ENCODE measurements at places on chromosomes 5 and 9.

DNA sequence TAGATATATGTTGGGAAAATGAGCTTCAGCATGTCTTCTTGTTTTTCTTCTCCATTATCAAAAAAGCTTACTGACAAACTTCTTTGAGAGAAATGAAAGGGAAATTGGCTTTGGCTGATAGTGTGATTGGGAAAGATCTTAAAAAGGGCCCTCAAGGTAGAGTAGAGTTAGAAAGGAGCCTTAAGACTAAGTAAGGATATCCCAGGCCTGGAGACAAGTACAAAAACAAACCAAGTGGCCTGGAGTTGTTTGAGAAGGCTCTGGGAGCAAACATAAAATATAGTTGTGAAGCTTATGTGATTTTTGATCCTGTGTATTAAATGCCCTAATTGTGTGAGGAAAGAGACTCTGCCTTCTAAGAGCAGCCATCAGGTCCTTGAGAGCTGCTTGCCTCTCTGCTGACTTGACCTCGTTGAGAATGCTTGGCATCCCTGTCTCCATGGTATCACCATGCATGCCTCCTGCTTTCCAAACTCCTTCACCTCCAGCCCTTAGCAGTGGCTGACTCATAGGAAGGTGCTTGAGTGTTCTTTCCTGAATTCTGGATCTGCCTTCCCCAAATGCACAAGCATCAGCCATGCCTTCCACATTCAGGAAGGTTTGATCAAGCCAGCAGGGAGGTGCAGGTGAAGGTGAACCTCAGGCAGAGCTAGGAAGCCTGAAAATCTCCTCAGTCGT is 78.9 kb downstream of the SMARCA2 start:
- no peak for DNase-seq

DNA sequence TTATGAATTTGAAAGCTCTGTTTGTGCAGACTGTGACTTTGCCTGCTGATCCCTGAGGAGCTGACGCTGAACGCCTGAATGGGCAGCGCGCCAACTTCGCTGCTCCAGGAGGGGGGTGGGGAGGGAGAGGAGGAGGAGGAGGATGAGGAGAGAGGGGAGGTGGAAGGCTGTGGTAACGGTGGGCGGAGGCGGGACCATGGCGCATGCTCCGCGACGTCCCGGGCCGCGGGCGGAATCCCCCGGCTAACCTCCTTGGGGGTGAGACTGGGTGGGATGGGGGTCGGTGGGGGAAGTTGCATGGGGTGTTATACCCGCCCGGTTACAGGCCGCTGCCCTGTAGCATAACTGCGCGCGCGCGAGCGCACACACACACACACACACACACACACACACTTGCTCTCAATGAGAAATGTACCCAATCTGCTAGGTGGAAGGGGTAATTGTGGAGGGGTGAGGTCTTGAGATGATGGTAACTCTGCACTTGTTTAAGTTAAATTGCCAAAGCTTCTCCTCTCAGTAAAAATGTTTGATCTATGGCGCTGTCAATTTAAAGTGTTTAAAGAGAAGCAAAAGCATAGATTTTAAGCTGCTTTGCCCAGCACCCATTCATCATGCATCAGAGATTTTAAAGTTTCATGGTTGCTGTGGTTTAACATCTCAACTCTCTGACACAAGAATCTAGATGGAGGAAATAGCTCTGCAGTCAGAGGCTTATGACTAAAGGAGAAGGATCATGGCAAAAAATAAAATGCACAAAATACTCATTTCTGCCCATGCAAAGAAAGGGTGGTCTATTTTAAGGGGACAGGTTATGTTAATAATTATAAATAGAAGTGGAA is 76.6 kb upstream of the TBCA start:
- peak; percentile 22 for DNase-seq

DNA sequence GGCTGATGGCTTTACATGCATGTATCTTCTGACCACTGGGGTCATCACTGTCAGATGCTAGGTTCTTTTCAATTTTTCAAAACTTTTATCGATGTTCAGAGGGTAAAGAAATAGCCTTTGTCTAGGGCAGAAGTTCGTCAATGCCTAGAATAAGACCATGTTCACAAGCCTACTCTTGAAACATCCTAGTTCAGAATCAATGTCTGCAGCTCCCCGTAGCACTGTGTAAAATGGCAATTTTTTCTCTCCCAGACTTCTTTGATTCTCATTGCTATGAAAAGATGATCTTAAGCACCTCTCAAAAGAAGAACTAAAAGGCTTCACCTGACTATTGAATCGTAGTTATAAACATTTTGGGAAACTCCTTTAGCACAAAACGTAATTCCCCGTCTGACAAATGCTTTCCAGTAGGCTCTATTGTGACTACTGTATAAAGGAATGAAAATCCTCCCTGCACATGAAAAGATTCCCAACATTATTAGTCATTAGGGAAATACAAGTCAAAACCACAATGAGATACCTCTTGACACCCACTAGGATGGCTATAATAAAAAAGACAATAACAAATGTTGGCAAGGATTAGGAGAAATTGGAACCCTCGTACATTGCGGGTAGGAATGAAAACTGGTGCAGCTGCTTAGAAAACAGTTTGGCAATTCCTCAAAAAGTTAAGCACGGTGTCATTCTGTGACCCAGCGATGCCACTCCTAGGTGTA is 263.5 kb downstream of the ARHGAP26 start:
- DNase-seq: no peak

DNA sequence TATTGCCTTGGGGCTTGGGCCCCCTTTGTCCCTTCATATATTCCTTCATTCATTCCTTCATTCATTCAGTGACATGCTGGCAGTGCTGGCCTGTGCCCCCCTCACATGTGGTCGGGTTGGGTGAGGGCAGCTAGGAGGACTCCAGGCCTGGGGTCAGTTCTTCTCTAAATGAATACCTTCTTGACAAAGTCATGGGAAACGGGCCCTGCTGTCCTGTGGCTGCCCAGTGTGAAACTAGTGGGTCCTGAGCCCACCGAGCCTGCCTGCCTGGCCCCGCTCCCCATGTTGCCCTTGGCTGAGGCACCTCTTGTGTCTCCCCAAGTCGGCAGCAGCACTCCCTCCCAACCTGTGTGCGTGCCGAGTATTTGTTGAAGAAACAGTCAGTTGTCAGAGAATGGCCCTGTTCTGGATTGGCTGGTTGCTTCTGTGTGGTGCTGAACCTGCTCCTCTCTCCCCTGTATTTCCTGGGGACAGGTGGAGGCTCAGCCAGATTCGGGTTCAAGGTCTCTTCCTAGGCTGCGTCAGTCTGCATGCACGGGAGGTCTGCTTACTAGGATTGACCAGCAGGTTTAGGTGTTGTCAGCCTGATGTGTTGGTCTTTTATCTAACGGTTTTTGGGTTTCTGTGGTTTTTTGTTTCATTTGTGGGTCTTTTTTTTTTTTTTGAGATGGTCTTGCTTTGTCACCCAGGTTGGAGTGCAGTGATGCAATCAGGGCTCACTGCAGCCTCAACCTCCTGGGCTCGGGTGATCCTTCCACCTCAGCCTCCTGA is 3.0 kb upstream of the CEL start:
- DNase-seq: no peak

- DNase-seq: no peak
Observed at GRCh38 chr9:78023003-78023741, 8.4 kb downstream of the GNAQ start.

- no peak for DNase-seq
Observed at GRCh38 chr5:136109453-136110135, 23.1 kb upstream of the SMAD5 start.

DNA sequence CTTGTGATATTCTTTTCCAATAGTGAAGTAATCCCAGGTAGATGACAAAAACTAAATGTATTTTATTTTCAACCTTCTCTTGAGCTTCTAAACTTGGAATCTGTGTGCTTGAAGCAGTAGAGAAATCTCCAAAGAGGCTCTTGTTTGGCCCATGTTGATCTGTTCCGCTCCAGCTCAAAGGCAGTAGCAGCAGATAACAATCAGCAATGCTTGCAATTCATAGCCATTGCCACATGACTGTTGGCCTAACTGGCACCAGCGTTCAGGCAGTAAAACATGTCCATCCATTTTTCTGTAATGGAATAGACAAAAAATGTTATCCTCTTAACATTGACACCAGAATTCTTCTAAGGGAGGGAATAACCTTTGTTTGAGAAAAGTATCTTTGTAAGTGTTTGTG is 270.7 kb upstream of the MSX2 start:
- DNase-seq: no peak

DNA sequence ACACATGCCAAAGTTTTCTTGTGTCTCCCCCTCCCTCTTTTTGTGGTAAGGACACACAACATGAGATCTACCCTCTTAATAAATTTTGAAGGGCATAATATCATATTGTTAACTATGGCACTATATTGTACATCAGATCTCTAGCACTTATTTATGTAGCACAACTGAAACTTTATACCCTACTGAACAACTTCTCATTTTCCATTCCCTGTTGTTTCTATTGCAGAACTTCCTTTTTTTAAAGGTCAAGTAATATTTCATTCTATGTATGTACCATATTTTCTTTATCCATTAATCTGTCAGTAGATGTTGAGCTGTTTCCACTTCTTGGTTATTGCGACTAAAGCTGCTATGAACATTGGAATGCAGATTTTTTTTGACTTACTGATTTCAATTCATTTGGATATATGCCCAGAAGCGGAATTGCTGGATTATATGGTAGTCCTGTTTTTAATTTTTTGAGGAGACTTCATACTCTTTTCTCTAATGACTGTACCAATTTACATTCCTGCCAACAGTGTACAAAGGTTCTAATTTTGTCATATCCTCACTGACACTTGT is 305.3 kb downstream of the PRR16 start:
- DNase-seq: no peak

- DNase-seq: no peak
Observed at GRCh38 chr5:147586832-147587231, 77.0 kb upstream of the DPYSL3 start.

- DNase-seq: no peak
Observed at GRCh38 chr5:170423692-170424091, 34.5 kb upstream of the KCNMB1 start.

DNA sequence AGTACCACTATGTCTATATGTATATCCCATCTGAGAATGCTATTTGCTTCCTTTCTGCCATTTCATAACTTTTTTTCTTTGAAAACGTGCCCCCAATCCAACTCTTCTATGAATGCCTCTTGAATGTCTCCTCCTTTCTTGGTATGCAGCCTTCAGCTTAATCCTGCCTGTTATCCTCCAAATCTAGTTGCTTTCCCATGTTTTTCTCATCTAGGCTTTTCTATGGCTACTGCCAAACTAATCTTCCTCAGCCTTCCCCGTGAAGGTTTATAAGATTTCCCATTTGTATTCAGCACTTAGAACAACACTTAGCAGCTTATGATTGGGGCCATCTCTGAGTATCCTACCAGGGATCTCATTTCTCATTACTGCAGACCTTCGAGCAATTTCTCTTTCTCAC is 2.5 kb downstream of the TGFBR1 start:
- DNase-seq: no peak

- DNase-seq: no peak
Observed at GRCh38 chr5:142106061-142106460, 2.5 kb upstream of the NDFIP1 start.

GRCh38 chr5:106097340-106097739 is 1573.4 kb downstream of the EFNA5 start:
- DNase-seq: no peak

GRCh38 chr9:120104771-120105170 is 475.2 kb downstream of the CDK5RAP2 start:
- DNase-seq: no peak

GRCh38 chr9:73056245-73056644 is 95.4 kb upstream of the ANXA1 start:
- DNase-seq: no peak

DNA sequence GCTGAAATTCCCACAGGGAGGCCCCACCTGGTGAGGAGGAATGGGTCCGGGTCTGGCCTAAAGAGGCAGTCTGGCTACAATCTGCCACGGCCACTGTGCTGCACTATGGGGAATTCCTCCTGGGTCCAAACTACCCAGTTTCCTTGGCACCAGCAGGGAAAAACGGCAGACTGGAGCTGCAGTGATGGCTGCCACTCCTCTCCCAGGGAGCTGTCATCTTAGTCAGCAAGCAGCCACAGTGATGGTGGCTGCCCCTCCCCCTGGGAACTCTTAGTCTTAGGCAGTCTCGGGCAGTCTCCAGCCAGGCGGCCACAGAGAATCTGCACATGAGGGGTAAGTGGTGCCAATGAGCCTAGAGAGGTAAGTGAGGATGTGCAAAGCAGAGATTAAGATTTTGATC is 205.8 kb downstream of the TMEM38B start:
- no peak for DNase-seq

DNA sequence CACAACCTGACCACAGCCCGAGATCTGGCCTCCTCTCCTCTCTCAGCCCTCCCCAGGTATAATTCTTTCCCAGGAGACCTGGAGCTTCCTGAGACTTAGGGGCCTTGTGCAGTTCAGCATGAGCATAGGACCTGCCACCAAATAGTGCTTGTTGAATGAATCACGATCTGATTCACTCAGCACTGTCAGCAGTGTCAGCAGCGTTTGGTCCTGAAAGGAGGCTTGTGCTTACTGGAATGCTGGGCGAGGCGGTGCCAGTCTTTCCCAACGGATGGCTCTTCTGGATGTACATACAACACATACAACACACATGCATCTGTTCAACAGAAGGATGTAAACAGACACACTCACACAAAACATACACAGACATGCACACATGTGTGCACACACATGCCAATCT is 173.3 kb downstream of the COL23A1 start:
- DNase-seq: no peak

GRCh38 chr5:13480834-13481233 is 463.7 kb downstream of the DNAH5 start:
- DNase-seq: no peak

DNA sequence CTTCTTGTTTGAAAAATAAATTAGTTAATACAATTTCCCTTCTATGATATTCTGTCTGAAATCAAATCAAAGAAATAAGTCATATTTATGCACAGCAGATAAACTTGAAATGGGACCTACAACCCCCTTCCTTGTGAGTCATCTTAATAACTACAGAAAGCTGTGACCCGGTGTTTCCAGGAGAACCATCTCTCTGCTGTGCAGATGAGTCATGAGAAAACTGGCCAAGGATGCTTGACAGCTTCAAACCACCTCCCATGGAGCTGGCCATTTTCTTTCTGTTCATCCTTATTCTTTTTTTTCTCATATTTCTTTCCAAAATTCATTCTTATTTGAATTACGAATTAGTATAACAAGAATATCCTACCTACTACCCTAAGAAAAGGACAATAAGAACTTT is 43.4 kb upstream of the NR4A3 start:
- DNase-seq: peak; percentile 16

GRCh38 chr5:157509093-157509492 is 49.1 kb downstream of the NIPAL4 start:
- no peak for DNase-seq

DNA sequence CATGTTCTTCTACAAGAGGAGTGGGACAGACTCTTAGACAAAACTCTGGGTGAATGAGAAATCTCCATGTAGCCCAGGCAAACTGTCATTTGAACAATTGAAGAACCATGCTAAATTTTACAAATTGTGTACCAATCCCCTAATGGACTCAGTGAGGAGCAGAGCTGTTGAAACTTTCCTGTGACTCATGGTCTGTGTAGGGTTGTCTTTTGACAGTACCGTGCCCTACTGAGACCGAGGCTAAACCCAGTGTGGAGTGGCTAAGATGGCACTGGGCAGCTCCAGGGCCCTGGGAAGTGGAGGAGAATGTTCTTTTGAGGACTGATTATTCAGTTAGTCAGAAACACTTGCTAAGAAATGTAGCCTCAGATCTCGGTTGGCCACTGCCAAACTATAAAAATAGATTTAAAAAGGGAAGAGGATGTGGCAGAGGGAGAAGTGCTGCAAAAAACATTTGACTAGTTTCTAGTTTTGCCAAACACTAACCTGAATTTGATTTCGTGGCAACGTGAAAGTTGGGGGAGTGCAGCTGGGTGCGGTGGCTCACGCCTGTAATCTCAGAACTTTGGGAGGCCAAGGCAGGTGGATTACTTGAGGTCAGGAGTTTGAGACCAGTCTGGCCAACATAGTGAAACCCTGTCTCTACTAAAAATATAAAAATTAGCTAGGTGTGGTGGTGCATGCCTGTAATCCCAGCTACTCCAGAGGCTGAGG is 24.7 kb downstream of the POU4F3 start:
- no peak for DNase-seq

Measured in stimulated activated CD4-positive, alpha-beta T cell treated with anti-CD3 and anti-CD28 coated beads, Interleukin-2, amount 100 ng/mL, for 48 hours (primary cell).